WTC11 (cell line): ENCODE measurements at places on chromosomes 7 and 10.

GRCh38 chr7:85021101-85021704, 165.7 kb downstream of the SEMA3D start:
- H3K27me3 ChIP-seq: no peaks in the 10 kb centered on the region
- H3K4me1 ChIP-seq: peaks cover 20% of the 10 kb centered on the region
- H3K27ac ChIP-seq: no peak overlapping the region
- no peak overlapping the region for H3K4me3 ChIP-seq

DNA sequence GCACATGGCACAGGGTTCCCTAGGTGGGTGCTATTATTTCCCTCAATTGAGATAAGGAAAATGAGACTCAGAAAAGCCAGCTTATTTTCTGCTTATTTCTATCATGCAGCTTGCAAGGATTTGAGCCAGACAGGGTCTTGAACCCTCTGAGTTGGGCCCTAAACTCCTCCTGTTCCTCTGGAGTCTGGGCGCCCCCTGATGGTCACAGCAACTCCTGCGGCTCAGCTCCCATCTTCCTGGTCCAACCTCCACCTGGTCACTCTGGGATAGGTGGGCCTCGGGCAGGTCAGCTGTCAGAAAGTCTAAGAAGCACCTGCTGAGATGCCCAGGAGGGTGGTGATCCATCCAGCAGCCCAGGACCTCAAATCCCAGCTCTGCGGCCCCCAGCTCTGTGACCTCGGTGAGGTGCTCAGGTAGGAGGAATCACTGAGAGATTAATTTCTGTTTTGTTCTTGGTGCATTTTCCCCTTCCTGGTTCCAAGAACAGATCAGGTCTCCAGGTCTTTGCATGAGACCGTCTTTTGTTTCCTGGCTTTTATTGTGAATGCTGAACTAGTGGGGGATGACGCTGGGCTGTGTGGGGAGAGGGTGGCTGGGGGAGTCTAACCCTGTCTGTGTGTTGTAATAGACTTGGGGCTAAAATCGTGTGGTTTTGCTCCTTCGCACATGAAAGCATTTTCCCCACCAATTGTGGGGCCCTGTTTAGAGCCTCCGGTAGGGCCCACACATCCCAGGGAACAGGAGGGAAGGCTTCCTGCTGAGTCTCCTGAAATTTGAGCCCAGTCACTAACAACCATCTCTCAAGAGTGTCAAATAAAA, 32.8 kb downstream of the TMEM130 start:
- no peaks in the 10 kb centered on the region for H3K27me3 ChIP-seq
- H3K36me3 ChIP-seq: no peaks in the 10 kb centered on the region
- no peak overlapping the region for H3K4me3 ChIP-seq
- peak; percentile 90 for DNase-seq
- H3K4me1 ChIP-seq: peaks cover 8% of the 10 kb centered on the region

DNA sequence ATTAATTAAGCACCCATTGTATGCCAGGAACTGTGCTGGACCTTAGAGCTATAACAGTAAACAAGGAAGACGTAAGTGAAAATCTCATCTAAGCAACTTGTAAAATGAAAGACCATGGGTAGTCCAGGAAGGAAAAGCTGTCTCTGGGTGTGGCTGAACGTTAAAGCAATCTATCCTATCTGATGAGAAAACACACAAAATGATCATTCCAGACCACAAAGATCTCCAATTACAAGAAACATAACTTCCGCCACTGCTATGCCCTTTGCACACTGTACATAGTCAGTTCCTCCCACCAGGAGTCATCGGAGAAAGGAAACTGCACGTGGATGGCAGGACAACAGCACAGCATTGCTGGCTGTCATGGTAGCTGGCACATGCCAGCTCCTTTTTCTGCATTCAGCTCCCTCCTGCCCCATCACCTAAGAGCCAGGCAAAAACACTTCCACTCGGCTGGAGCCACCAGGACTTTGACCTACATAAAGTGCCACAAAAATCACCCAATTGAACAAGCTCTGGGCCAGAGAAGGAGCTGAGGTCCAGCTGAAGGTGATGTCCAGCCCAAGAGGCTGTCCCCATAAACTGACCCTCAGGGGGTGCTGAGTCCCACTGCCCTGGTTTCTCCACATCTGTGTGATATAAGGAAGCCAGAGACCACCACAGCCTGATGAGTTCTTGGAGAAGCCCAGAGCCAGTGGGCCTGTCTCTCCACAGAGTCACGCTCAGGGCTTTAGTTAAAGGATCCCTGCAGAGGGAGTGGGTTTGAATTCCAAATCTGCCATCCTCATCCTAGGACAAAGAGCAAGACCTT, 56.4 kb downstream of the STEAP1B start:
- no peaks in the 10 kb centered on the region for H3K36me3 ChIP-seq
- H3K4me3 ChIP-seq: no peak overlapping the region
- peaks cover 37% of the 10 kb centered on the region for H3K4me1 ChIP-seq

DNA sequence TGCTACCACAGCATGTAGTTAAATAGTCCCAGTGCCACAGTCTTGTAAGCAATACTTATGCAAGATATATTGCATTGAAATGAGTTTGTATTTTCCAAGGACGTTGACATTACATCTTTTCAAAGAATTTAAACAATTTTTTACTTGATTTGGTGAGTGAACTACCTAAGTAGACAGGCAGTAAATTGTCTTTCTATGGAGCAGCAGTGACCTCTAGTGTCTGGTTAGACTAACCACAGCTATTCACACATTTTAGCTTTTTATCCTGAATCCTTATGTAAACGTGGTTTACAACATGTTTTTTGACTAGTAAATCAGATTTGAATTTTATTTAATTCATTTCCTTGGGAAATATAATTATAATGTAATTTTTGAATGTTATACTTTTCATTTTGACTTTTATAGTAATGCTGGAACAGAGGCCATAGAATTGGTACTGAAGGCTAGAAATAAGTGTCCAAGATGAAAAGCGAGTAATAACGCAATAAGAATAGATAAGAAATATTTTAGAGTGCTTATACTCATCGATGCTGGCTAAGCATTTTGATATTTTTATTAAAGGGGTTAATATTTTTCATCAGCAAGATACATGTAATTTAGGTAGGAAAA, 5.6 kb downstream of the LRRTM3 start:
- peaks cover 30% of the 10 kb centered on the region for H3K27me3 ChIP-seq
- peaks cover 44% of the 10 kb centered on the region for H3K4me1 ChIP-seq
- no peak for DNase-seq

DNA sequence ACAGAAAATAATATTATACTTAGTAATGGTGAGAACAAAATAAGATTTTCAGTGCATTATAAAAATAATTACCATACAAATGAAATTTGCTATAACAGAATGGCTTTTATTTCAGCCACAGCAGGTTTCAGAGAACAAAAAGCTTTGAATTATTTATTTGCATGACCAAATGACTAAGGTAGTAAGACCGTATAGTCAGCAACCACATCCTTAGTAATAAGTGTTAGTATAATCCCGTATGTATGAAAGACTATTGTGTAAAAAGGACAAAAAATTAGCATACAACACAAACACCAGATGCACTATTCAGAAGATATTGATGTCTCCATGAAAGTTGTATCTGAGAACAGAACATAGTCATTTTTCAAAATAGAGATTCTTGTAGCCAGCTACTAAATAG, 12.2 kb downstream of the PDZD8 start:
- no peaks in the 10 kb centered on the region for H3K36me3 ChIP-seq
- no peak overlapping the region for H3K27ac ChIP-seq
- peaks cover 57% of the 10 kb centered on the region for H3K4me1 ChIP-seq
- no peaks in the 10 kb centered on the region for H3K27me3 ChIP-seq
- no peak for DNase-seq

- DNase-seq: no peak
- H3K4me1 ChIP-seq: peaks cover 21% of the 10 kb centered on the region
- no peaks in the 10 kb centered on the region; the same call in 1 of the 2 replicates for H3K27me3 ChIP-seq
These were observed 275.9 kb downstream of the SKAP2 start for GRCh38 chr7:26588511-26588910.

DNA sequence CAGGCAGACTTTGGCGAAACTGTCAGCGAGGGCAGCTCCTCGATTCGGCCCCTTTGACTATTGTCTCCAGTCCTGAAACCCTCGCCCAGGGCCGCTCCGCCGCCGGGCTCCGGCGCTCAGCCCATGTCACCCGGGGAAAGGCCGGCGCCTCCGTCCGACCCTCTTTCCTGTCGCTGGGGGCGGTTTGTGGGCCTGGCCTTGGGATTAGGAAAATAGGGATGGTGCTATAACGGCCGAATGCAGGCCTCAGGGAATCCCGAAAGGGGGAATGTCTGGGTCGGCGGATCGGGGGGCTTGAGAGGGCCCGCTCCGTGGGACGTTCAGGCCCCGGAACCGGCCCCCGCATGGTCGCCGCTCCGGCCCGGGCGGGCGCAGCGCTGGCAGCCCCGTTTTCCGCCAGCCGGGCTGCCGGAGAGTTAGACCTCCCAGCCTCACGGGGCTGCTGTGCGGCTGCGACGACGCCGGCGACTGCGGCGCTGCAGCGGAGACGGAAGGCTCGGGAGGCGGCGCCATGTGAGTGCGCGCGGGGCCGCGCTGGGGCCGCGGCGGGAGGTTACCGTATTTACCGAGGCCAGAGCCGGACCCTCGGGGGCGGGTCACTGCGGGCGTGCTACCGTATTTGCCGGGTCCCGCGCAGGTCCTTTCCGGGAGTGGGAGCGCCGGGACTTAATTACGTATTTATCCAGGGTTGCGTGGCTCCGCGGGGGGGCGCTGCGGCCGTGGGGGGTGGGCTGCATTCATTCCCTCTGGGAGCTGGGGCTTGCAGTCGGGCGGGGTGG, 25.9 kb downstream of the ZNF775 start:
- H3K27ac ChIP-seq: peak overlapping the region; percentile 99
- no peaks in the 10 kb centered on the region; the same call in none of the 2 replicates for H3K36me3 ChIP-seq
- H3K4me1 ChIP-seq: peaks cover 65% of the 10 kb centered on the region

- H3K27ac ChIP-seq: no peak overlapping the region
- no peaks in the 10 kb centered on the region for H3K4me1 ChIP-seq
These were observed 6.8 kb downstream of the PON1 start for GRCh38 chr7:95317546-95317945.

DNA sequence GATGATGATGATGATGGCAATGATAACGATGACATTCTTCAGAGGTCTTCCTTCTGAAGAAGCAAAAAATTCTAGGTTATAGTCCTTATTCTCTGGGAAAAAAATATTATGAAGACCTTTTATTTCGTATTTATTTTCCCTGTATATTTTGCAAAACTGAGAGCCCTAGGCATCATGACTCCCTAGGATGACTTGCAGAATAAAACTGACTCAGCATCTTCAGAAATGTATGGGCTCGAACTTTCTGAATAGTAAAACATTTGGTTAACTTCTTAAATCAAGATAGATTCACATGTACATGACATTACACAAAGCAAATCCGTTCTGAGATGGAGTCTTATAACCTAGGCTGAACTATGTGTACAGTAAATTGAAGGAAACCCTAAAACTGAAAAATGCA, 29.4 kb downstream of the DKK1 start:
- H3K4me1 ChIP-seq: no peaks in the 10 kb centered on the region
- DNase-seq: no peak
- H3K4me3 ChIP-seq: no peak overlapping the region
- H3K27me3 ChIP-seq: no peaks in the 10 kb centered on the region

- no peak overlapping the region for H3K4me3 ChIP-seq
- H3K4me1 ChIP-seq: peaks cover 2% of the 10 kb centered on the region
- DNase-seq: no peak
- H3K27me3 ChIP-seq: no peaks in the 10 kb centered on the region
- H3K36me3 ChIP-seq: peaks cover 46% of the 10 kb centered on the region
These were observed 20.0 kb downstream of the LAMB1 start for GRCh38 chr7:107982918-107983389.

- peaks cover 33% of the 10 kb centered on the region for H3K4me1 ChIP-seq
- H3K27me3 ChIP-seq: peaks cover 36% of the 10 kb centered on the region
- peak overlapping the region; percentile 88 for H3K4me3 ChIP-seq
- no peak overlapping the region for H3K27ac ChIP-seq
- H3K36me3 ChIP-seq: no peaks in the 10 kb centered on the region
These were observed 1.2 kb upstream of the FAS start for GRCh38 chr10:88989423-88989822.

DNA sequence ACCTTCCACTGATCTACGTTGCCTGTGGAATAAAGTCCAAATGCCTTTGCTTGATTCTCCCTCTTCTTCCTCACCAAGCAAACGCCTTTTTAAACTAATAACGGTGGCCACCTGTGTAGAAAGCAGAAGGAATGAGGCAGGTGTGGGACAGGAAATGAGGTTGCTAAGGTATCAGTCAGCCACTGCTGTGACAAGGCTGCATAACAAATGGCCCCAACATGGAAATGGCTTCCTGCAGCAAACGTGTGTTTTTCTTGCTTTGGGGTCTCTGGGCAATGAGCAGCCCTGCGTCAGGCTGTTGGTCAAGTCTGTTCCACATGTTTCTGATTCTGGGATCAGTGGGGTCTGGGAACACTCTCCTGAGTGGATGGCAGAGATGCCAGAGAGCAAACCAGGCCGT, 56.0 kb upstream of the EN2 start:
- H3K4me1 ChIP-seq: no peaks in the 10 kb centered on the region
- DNase-seq: no peak
- no peak overlapping the region for H3K4me3 ChIP-seq

- no peak overlapping the region for H3K27ac ChIP-seq
- H3K4me3 ChIP-seq: no peak overlapping the region
- H3K4me1 ChIP-seq: peaks cover 8% of the 10 kb centered on the region
- DNase-seq: peak; percentile 20
- H3K27me3 ChIP-seq: no peaks in the 10 kb centered on the region
These were observed 163.9 kb downstream of the JCAD start for GRCh38 chr10:29895456-29895855.

DNA sequence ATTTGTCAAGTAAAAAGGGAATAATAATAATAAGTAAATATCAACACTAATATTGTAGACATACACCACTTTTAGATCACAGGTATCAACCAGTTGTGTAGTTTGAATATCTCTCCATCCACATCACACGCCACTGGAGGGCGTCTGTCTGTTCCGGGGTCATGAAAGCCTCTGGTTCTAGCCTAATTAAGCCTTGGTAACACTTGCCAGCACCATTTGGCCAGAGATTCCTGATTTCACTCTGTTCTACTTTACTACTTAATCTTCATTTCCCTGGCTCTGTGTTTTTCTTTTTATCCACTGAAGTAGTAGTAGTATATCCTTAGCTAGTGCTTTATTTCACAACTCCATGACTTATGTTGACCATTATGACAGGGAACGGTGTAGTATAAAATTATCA, 285.6 kb upstream of the POM121L12 start:
- no peaks in the 10 kb centered on the region for H3K36me3 ChIP-seq
- H3K4me3 ChIP-seq: no peak overlapping the region
- peak; percentile 66 for DNase-seq

DNA sequence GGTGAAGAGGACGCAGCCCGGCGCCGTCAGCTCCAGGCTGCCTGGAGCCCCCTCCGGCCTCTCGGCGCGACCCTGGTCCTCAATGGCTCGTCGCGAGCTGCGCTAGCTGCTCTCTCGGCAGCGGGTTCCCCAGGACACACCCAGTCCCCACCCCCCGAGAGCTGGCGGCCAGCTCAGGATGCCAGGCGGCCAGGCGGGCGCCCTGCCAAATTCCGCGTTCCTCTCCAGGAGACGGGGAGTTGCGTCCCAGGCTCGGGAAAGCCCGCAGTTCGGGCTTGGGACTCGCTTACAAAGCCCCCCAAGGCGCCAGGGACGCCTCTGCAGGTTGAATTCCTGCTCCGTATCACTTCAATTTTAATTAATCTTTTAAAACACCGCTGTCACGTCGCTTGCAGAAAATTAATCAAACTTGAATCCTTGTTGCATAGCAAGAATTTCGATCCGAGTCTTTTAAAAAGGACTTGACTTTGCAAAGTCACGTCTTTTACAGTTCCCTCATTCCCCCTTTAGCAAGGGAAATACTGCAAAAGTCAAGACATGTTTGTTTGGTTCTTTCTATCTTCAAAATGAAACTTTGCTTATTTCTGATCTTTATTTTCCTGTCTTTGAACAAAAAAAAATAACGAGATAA, 28.2 kb downstream of the SKIDA1 start:
- H3K4me3 ChIP-seq: peak overlapping the region; percentile 80
- H3K36me3 ChIP-seq: 0 out of 2 replicates have a peak, but pooled peaks cover 2% of the 10 kb centered on the region
- H3K27me3 ChIP-seq: peaks cover 41% of the 10 kb centered on the region
